ENCODE measurements at places on chromosomes 4 and X.

- no peak for DNase-seq
Measured at GRCh38 chrX:111568354-111568753, 56.9 kb downstream of the SERTM2 start.

DNA sequence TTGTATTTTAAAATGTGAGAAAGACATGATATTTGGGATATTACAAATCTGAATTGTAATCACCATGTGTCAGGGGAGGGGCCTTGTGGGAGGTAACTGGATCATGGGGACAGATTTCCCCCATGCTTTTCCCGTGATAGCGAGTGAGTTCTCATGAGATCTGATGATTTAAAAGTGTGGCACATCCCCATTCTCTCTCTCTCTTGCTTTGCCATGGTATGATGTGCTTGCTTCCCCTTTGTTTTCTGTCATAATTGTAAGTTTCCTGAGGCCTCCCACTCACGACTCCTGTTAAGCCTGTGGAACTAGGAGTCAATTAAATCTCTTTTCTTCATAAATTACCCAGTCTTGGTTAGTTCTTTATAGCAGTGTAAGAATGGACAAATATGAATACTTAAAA is 39.0 kb downstream of the CCDC158 start:
- DNase-seq = no peak

DNA sequence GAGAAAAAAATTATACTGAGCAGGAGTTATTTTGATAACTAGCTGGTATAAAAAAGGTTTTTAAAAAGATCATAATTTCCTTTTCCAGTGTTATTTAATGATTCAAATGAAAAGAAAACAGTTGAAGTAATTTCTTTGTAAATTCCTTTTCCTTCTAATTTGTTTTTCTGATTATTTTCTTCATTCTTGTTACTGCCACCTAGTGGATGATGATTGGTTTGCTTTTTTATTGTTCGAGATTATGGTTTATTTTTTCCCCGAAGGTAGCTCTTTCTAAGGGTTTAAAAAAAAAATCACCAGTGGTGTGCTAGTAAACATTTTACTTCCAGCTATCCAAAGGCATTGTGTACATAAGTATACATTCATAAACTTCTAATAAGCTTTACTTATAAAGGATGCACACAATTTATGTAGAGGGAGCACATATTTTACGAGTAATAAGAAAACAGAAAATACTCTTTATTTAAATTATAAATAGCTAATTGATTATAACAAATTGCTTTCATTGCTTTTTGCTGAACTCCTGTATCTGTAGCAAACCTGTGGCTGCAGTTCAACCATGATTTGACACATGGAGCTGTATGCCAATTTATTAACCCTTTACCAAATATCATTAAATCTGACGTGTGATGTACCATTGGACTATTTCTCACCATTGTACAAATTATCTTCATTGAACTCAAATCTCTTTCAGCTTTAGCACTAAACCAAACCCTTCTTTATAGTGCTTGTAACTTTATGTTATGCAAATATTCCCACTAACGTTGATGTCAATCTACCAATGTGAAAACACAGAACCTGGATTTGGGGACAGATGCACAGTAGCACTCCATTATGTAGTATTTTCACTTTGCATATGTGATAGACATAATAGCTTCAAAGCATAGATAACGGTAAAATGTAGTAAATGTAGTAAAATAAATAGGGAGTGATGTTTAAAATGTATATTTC is 97.8 kb upstream of the ANK2 start:
- DNase-seq = no peak

- DNase-seq = no peak
Measured at GRCh38 chr4:29058531-29058930, 1661.6 kb upstream of the PCDH7 start.
